ENCODE measurements at places on chromosomes 1 and 21.

GRCh38 chr21:25220954-25221353 is 386.3 kb downstream of the MRPL39 start:
- DNase-seq = no peak

- no peak for DNase-seq
Observed at GRCh38 chr1:206932177-206932576, 10.4 kb upstream of the FCMR start.

GRCh38 chr1:27574871-27575831 is 28.8 kb downstream of the AHDC1 start:
- peak; percentile 46 for DNase-seq

GRCh38 chr1:44696789-44697345 is 22.4 kb downstream of the ARMH1 start:
- no peak for DNase-seq

- no peak for DNase-seq
Observed at GRCh38 chr21:44929242-44929798, 8.6 kb upstream of the ITGB2 start.

DNA sequence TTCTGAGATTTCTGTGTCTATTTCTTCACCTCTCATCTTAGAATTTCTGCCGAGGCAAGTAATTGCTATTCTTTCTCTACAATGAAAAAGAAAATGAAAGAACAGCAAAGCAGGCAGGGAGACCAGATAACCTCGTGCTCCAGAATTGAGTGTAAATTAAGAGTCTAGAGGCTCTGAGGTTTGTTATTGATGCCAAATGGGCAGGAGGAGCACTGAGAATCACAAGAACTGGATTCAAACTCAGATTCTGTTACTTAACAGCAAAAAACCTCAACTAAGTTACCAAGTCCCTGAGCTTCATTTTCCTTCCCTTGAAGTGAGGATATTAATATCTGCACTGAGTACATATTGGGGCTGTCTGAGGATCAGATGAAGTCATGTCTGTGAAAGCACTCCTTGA is 5.5 kb upstream of the DDR2 start:
- DNase-seq = no peak

GRCh38 chr1:154429118-154429517 is 24.0 kb downstream of the IL6R start:
- no peak for DNase-seq

DNA sequence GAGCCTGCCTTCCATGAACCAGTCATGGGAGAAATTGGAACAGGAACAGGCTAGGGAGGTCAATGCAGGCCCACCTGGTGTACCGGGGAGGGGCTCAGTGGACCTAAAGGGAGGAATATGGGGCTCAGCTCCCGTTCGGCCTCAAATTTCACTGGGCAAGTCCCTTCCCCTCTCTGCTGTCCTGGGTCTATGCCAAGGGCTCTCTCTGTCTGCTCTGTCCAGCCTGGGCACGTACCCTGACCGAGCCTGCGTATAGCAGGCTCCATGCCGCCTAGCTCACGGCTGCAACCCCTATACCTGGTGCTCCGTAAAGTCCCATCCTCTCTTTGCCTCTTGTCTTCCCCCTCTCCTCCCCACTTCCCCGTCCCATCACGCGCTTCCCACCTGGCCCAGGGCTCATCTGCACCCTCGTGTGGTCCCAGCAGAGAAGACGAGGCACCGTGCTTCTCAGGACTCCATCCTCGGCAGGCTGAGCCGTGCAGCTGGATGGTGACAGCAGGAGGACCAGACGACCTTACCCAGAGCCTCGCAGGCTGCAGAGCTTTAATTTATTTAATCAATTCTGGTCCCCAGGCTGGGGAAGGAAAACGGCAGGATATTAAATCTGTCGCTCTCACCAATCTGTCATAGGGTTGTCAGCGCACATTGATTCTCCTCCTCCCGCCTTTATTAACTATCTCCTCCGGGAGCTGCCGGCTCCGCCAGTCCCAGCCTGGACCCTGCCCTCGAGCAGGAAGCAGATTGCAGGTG is 25.0 kb upstream of the DISP3 start:
- DNase-seq = no peak
